ENCODE measurements at places on chromosomes 7 and 10.

GRCh38 chr10:44056967-44057805, 327.7 kb downstream of the CXCL12 start:
- DNase-seq: no peak

DNA sequence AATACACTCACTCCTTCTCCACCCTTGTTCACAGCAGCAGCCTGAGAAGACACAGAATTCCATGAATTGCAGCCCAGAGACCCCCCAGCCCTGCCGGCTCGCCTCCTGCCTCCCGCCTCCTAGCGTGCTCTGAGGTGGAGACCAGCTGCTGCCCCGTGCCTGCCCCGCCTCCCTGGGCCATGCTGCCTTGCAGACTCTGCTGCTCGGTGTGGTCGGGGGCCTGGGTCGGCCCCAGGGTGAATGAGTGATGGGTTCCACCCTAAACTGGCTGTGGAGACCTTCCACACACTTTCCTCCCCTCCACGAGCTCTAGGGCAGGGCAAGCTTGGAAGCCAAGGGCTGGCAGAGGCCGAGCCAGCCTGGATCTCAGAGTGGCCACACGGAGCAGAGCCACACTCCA, 479.3 kb downstream of the DNAJB6 start:
- DNase-seq: no peak

GRCh38 chr10:114100848-114101741, 57.4 kb downstream of the ADRB1 start:
- no peak for DNase-seq

DNA sequence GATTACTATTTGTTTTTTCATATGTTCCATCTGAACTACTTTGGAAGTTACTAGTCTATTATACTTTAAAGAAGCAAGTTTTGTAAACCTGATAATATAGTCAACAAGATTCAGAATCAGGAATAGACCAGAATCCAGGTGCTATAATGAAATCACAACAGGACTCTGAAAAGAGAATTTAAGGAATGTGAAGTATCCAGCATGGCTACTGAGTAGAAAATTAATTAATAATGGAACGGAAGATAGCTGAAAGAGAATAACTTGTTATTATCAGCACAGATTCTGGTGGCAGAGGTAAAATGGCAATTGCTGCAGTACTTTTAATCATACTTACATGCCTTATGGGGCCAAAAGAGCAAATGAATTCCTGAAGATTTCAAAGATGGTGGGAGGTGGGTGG, 43.1 kb upstream of the CHCHD3 start:
- no peak for DNase-seq

GRCh38 chr7:23863209-23863787, 153.3 kb downstream of the STK31 start:
- DNase-seq: no peak

GRCh38 chr10:79255007-79255507, 92.2 kb upstream of the PPIF start:
- DNase-seq: no peak
